ENCODE measurements at places on chromosomes 12 and 14.

- no peak for DNase-seq
Observed at GRCh38 chr14:100156776-100157175, 2.7 kb downstream of the DEGS2 start.

- DNase-seq, result no peak
Observed at GRCh38 chr12:92145481-92145730, 240 bp downstream of the BTG1 start.

DNA sequence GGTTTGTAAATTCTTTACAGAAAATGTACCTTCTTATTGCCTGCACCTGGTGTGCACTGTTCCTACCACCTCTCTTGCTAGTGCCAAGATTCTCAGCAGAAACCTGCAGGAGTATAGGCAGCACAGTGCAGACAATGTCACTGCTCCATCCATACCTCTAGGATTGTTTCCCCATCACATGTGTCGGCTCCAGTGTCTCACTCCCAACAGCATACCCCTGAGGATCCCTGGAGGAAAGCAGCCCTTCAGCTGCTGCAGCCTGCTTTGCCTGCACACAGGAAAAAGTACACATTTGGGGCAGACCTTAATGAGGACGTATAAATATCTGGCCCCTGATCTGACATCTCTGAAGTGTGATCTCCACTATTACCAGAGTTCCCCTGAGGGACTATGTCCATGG lies 235.5 kb downstream of the MDGA2 start:
- DNase-seq, result no peak

GRCh38 chr12:39553476-39553875 lies 66.1 kb downstream of the ABCD2 start:
- no peak for DNase-seq

- no peak for DNase-seq
Observed at GRCh38 chr12:76024942-76025600, 6.5 kb downstream of the PHLDA1 start.

DNA sequence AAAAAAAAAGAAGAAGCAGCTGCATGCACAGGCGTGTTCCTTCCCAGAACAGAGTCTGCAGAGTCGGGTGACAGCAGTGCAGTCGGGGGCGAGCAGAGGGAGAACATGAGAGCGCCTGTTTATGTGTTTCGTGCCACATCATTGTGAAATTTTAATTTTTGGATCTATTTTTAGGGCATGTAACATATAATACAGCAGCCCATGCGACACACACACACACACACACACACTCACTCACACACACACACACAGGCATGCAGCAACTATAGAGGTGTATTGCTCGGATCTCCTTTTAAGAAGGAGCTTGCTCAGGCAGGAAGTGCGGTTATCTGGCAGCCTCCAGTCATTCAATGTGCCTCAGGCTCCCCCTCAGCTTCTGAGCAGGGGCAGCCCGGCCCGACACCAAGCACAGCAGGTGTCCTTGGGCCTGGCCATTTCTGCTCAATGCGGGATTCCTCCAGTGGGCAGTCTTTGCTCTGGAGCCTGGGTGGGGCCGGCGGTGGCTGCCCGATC lies 71.8 kb downstream of the ZNF664 start:
- no peak for DNase-seq

GRCh38 chr12:104212516-104212915 lies 3.1 kb upstream of the TXNRD1 start:
- no peak for DNase-seq

DNA sequence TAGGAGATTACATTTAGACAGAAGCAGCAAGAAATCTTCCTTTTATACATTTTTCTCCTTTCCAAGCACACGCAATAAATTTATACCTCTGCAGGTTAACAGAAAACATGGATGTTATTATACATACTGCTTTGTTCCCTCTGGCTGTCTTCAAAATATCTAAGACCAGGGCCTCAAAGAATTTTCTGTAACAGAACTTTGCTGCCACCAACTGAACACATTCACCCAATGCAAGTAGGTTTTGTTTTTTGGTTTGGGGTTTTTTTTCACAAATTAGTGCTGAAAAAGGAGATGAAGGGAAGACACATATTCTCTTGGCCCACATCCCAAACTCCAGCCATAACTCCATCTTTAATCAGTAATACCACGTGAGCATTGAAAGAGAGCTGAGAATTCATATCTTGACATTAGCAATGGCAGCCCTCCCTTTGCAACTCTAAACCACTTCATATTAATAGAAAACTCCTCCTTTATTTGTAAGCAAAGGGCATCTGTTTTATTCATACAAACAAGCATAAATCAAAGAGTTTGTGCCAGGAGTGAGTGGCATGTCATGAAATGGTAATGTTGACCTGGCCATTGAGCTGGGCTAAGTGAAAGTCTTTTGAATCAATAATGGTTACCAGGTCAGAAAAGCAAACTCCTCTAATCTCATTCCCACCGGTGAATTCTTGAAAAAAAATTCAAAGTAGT lies 150.8 kb upstream of the FSCB start:
- no peak for DNase-seq

GRCh38 chr12:30896461-30896860 lies 30.1 kb upstream of the TSPAN11 start:
- no peak for DNase-seq
